ENCODE measurements at places on chromosomes 3 and 15.
A peak's percentile ranks its signal among the peaks of the same experiment; 100 is the strongest.

DNA sequence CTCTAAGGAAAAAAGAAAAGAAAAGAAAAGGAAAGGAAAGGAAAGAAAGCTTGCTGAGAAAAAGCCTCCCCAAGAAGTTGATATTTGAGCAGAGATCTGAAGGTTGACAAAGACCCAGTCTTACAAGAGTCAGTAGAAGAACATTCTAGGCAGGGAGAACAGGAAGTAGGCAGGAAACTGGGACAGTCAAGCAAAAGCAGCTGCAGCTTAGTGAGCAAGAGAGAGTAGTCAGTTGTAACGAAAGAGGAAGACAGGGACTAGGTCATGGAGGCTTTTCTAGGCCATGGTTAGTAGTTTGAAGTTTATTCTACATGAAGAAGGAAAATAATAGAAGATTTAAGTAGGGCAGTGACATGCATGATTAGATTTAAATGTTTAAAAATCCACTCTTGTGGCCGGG lies 31.8 kb upstream of the KLHL6 start:
- no peak for DNase-seq

DNA sequence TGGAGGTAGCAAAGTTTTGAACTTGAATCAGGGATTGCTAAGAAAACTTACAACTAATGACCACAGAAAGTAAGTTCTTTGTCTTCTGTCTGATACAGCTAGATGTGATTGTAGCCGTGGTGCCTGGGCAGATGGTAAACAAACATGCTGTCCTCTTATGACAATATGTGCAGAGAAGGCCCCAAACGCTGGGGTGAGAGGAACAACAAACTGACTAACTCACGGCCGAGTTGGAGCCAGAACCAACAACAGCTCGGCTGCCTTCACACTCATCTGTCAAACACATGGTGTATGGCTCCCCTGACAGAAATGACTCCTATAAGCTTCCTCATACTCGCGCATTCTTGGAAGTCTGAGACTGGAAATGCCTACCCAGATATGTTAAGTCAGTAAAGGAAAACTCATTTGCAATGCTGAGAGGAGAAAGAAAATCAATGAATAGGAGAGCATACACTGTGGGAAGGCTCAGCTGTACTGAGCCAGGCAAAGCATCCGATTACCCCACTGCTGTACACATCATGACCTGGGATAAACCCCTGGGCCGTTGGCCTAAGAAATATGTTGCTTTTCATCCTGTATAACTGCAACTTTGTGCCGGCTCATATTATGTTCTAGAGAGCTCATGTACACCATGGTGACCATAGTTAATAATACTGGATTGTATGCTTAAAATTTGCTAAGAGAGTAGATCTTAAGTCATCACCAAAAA lies 5.7 kb downstream of the THBS1 start:
- DNase-seq: peak; percentile 83

GRCh38 chr3:51977446-51978142 lies 2.7 kb downstream of the ABHD14A start:
- DNase-seq: no peak

GRCh38 chr3:178318941-178319816 lies 217.1 kb upstream of the KCNMB2 start:
- DNase-seq: no peak

DNA sequence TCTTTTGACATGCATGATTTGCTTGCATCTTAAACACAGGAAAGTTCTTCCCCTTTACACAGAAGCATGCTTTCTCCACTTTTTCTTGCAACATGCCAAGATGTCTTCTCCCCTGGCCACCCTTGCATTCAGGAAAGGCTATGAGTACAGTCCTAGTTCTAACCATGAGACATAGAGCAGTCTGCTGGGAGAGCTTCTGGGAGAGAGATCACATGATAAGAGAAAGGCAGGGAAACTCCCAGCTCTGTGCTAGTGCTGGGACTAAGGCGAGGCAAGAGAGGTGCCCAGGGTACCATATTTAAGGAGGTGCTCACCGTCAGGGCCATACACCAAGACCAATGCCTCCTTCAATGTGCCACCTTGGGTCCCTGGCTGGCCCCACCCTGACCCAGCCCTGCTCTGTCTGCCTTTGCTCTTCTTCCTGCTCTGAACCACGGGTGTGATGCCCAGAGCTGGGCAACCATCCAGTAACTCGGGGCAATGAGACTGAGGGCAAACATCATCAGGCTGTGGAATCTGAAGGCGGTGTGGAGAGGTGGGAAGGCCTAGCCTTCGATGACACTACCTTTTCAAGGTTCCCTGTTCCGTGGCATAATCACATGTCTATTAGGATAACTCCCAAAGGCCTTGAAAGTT lies 77.4 kb upstream of the PRR20G start:
- no peak for DNase-seq

Measured in IMR-90 (cell line).